ENCODE measurements at places on chromosomes 11 and 22. TPM values are rescaled to one million over a fixed set of nuclear protein-coding genes. Genes with fewer than 3 reads are reported as not detected.

CEND1 gene
- 1.9 TPM for total RNA-seq

P2RY6 gene
- total RNA-seq = not detected

CDC42BPG gene
- total RNA-seq = 0.61 TPM

FIBIN gene
- total RNA-seq = not detected

CD3E gene
- total RNA-seq = 530 TPM

RAC2 gene
- 1,252 TPM for total RNA-seq

GUCY1A2 gene
- total RNA-seq = not detected

TEX54 gene
- not detected for total RNA-seq

GRCh38 chr22:35208003-35208402 is 49.3 kb upstream of the HMGXB4 start:
- H3K27me3 ChIP-seq = peaks cover 5% of the 10 kb centered on the region
- H3K4me3 ChIP-seq = no peak overlapping the region
- no peaks in the 10 kb centered on the region for H3K4me1 ChIP-seq
- no peak overlapping the region for H3K27ac ChIP-seq
- no peaks in the 10 kb centered on the region for H3K36me3 ChIP-seq
- no peak for DNase-seq

DNA sequence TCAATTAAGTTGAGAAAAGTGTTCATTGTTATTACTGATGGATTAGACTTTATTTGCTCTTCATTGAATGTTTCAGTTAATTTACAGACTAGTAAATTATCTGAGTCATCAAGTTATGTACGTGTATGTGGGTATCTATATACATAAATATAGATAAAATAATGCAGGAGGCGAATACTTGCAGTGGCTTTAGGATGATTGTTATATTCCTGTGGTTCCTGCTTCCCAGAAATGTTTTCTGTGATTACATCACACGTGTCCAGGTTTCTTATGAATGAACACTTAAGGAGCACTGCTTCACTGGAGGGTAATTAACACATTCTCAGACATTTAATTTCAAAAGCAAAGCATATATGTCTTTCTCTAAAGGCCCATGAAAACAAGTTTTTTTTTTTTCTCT is 28.4 kb downstream of the YAP1 start:
- H3K4me3 ChIP-seq = no peak overlapping the region
- no peak for DNase-seq
- H3K27me3 ChIP-seq = peaks cover 2% of the 10 kb centered on the region
- no peak overlapping the region for H3K27ac ChIP-seq
- no peaks in the 10 kb centered on the region for H3K36me3 ChIP-seq

DNA sequence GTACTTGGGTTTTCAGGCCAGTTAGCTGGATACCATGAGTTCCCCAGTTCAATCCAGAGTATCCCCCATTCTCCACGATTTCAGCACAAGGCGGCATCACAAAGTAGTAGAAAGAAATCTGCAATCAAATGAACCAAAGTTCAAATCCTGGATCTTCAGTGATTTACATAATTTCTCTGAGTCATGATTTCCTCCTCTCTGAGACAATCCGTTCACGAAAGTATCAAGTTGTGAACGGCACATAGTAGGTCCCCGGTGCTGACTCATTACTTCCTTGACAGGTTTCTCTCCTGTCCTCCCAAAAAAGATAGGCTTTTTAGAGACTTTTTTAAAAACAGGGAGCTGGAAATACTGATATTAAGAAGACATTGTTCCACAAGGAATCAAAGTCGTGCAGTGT is 69.1 kb upstream of the AKIP1 start:
- no peak overlapping the region for H3K27ac ChIP-seq
- no peaks in the 10 kb centered on the region for H3K36me3 ChIP-seq

GRCh38 chr11:94741022-94741679 is 27.0 kb upstream of the AMOTL1 start:
- H3K4me3 ChIP-seq = peak overlapping the region; percentile 58
- peaks cover 36% of the 10 kb centered on the region for H3K27me3 ChIP-seq
- H3K4me1 ChIP-seq = peaks cover 8% of the 10 kb centered on the region
- H3K36me3 ChIP-seq = no peaks in the 10 kb centered on the region
- DNase-seq = no peak
- no peak overlapping the region for H3K27ac ChIP-seq

- no peaks in the 10 kb centered on the region for H3K4me1 ChIP-seq
- H3K36me3 ChIP-seq = no peaks in the 10 kb centered on the region
- peaks cover 32% of the 10 kb centered on the region for H3K27me3 ChIP-seq
- H3K27ac ChIP-seq = no peak overlapping the region
Observed at GRCh38 chr11:114280696-114281095, 15.5 kb upstream of the NNMT start.

GRCh38 chr22:36465232-36466021 is 16.0 kb downstream of the TXN2 start:
- peak overlapping the region; percentile 52 for H3K27ac ChIP-seq
- no peaks in the 10 kb centered on the region for H3K27me3 ChIP-seq
- DNase-seq = no peak

DNA sequence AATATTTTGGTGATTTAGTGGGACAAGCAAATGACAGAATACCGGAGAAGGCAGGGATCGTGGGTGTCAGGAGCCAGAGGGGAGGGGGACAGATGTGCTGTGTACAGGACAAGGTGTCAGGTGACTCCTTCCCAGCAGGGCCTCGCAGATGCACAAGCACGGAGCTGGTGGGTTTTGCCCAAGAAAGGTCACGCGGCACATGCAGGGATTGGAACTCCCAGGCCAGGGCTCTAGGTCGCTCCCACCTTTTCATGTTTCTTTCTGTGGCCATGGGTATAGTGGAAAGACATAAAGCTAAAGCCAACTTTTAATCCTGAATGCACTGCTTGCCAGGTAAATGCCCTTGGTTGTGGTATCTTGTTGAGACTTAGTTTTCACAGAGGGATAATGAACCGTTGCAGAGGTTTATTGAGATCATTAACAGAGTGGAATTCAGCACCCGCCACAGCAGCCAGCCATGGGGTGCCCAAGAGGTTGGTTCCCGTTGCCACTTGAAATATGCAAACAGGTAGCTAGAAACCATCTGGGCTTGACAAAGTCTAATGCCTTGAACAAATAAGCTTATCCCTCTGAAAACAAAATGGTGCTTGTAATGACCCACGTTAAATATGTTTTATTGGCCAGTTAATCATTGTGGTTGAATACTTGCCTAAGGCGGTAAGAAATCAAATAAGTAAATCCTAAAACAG is 10.1 kb downstream of the C22orf23 start:
- H3K36me3 ChIP-seq = no peaks in the 10 kb centered on the region
- no peaks in the 10 kb centered on the region for H3K27me3 ChIP-seq
- no peak for DNase-seq
- no peak overlapping the region for H3K4me3 ChIP-seq
- H3K27ac ChIP-seq = no peak overlapping the region
- H3K4me1 ChIP-seq = peaks cover 4% of the 10 kb centered on the region

GRCh38 chr22:48234011-48234410 is 1471.6 kb downstream of the TBC1D22A start:
- H3K4me1 ChIP-seq = no peaks in the 10 kb centered on the region
- no peak for DNase-seq
- H3K36me3 ChIP-seq = no peaks in the 10 kb centered on the region
- no peaks in the 10 kb centered on the region for H3K27me3 ChIP-seq
- H3K27ac ChIP-seq = no peak overlapping the region
- H3K4me3 ChIP-seq = no peak overlapping the region

DNA sequence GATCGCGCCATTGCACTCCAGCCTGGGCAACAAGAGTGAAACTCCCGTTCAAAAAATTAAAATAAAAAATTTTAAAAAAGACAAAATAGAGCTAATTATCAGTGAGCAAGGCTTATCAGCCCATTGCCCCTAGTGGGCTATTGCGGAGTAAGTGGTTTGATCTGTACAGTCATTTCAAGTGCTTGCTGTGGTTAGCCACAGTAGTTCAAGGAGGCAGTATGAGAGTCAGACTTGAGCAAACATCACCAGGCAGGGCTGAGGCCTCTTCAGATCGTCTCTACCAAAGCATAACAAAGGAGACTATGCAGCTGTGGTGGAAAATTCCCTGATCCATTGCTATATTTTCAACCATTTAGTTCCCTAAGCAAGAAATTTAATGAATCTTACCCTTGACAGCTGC is 4.3 kb upstream of the SBF2 start:
- peaks cover 62% of the 10 kb centered on the region for H3K27me3 ChIP-seq
- H3K4me1 ChIP-seq = peaks cover 34% of the 10 kb centered on the region
- H3K27ac ChIP-seq = no peak overlapping the region
- no peak overlapping the region for H3K4me3 ChIP-seq

DNA sequence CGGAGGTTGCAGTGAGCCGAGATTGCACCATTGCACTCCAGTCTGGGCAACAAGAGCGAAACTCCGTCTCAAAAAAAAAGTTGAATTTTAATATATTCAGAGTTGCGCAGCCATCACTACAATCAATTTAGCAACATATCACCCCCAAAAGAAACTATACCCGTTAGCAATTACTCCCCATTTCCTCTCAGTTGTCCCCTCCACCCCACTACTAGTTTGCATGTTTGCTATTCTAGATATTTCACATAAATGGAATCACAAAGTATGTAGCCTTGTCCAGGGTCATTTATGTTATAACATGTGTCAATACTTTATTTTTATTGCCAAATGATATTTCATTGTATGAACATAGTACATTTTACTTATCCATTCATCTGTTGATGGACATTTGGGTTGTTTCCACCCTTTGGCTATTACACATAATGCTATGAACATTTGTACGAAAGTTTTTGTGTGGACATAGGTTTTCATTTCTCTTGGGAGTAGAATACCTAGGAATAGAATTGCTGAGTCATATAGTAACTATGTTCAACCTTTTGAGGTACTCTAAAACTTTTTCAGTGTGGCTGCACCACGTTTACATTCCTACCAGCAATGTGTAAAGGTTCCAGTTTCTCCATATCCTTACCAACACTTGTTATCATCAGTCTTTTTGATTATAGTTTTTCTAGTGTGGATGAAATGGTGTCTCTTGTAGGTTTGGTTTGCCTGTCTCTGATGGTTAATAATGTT is 2.2 kb downstream of the ZNF143 start:
- H3K36me3 ChIP-seq = peaks cover 22% of the 10 kb centered on the region
- H3K27ac ChIP-seq = peak overlapping the region; percentile 76
- H3K4me3 ChIP-seq = peak overlapping the region; percentile 92

DNA sequence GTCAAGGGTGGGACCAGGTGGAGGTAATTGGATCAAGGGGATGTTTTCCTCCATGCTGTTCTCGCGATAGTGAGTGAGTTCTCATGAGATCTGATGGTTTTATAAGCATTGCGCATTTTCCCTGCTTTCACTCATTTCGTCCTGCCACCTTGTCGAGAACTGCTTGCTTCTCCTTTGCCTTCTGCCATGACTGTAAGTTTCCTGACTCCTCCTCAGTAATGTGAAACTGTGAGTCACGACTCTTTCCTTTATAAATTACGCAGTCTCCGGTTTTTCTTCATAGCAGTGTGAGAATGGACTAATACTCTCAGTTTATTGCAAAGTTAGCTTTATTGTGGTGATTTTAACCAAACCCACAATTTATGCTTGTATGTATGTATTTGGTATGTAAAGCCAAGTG is 878.5 kb upstream of the ANO3 start:
- H3K4me3 ChIP-seq = no peak overlapping the region
- H3K27ac ChIP-seq = no peak overlapping the region
- no peaks in the 10 kb centered on the region for H3K36me3 ChIP-seq
- DNase-seq = no peak
- H3K27me3 ChIP-seq = no peaks in the 10 kb centered on the region

GRCh38 chr11:2737866-2738265 is 38.1 kb upstream of the KCNQ1OT1 start:
- no peaks in the 10 kb centered on the region for H3K36me3 ChIP-seq
- no peak overlapping the region for H3K27ac ChIP-seq
- H3K4me3 ChIP-seq = no peak overlapping the region
- no peaks in the 10 kb centered on the region for H3K4me1 ChIP-seq

DNA sequence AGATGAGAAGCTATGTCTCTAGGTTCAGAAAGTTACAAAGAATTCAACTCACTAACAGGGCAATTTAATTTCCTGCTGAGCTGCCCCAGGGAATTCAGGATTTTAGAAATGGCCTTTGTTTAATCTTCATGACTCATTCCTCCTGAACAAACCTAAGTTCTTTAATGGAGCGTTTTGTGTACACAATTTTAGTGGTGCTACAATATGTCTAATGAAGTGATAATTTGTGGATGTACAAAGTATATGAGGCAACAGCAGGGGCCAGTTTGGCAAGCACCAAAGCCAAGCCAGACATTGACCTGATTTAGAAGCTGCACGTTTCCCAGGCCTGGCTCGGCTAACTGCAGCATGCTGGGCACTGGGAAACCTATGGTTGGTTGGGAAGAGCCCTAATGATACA is 34.4 kb upstream of the HEPHL1 start:
- H3K27me3 ChIP-seq = no peaks in the 10 kb centered on the region
- DNase-seq = no peak
- H3K36me3 ChIP-seq = no peaks in the 10 kb centered on the region

DNA sequence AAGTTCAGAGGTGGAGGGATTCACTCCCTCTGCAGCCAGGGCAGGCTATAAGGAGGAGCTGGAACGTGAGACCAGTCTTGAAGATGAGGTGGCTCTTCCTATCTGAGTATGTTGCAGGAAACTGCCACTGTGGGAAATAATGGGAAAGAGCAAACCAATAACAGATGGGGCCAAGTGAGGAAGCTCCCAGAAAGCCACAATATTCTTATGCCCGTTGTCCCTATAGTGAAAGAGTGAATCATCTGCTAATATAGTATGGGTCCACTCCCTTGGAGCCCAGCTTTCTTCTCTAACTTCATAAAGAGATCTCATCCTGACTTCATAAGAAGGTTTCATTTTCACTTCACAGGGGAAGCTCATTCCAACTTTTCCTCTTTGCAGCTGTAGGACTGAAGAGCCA is 206.4 kb downstream of the BLID start:
- H3K4me3 ChIP-seq = no peak overlapping the region
- no peak for DNase-seq
- peaks cover 2% of the 10 kb centered on the region for H3K27me3 ChIP-seq
- H3K27ac ChIP-seq = no peak overlapping the region
- no peaks in the 10 kb centered on the region for H3K36me3 ChIP-seq

DNA sequence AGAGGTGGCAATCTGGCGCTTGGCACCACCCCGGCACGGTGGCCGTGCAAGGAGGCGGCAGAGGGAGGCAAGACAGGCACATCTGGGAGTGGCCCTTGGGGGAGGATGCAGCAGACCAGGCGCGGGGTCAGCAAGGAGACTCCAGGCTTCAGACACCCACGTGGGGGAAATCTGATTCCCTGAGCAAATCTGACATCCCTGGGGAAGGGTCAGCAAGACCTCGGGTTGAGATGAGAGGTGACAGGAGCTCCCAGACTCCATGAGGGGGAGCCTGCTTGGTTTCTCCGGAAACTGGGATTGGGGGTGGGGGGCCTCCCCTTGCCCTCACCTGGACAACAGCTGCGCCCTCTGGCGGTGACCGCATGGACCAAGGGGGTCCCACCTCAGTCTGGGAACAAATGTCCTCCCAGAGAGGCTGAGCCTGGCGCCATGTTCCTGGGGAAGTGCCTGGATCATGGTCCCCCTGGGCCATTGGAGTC is 4.0 kb upstream of the RCOR2 start:
- peak; percentile 46 for DNase-seq
- peaks cover 12% of the 10 kb centered on the region for H3K4me1 ChIP-seq
- peaks cover 25% of the 10 kb centered on the region for H3K27me3 ChIP-seq
- H3K4me3 ChIP-seq = no peak overlapping the region
- H3K27ac ChIP-seq = no peak overlapping the region
